ENCODE measurements at places on chromosomes 3 and 15.

DNA sequence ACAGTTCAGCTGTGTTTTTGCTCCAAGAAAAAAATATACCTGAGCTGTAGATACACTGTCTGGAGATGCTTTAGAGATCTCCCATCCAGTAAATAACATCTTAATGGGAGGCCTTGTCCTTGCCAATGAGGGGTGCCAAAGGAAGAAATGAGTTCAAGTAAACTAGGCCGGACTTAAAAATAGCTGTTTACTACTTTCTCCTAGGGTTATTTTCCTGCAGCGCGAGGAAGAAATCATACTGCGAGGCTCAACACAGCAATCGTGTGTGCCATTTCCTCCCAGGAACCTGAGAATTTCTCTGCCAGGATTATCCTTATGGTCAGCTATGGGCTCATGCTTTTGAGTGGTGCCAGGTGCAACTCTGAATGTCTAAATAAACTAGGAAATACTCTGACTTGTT lies 71.9 kb downstream of the CMTM8 start:
- peak; percentile 45 for DNase-seq

DNA sequence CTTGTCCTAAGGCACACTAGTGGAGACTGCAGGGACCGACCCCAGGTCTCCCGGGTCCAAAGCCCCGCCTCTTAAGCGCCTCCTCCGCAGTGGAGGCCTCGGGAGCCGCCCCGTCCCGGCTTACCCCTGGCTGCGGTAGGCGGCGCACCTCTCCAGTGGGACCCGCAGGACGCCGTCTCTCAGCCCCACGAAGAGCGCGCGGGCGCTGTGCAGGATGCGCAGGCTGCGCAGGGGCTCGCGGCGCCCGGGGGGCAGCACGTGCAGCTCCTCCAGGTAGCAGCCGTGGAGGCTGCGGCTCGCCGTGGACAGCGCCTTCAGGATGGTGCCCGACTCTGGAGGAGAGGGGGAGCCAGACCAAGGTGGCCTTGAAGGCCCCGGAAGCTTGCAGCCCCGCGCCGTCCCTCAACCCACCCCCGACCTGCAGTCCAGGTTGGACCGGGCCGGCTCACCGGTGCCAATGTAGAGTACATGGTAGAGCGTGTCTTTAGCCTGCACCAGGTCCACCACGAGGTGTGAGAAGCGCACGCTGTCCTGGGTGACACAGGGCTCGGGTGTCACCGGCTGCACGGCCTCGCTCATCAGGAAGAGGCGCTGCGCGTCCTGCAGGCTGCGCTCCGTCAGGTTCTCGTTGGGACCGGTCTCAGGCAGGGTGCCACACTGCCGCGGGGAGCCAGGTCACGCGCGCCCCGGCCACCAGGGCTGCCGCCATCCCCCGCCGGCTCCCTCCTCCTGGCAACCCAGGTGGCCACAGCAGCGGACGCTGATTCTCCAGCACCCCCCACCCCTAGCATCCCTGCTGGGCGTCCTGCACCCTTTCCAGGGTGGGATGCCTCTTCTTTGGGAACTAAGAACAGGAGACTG lies 105.5 kb downstream of the SEMA5B start:
- DNase-seq: no peak

GRCh38 chr3:127970966-127971592 lies 56.0 kb downstream of the KBTBD12 start:
- peak; percentile 52 for DNase-seq

DNA sequence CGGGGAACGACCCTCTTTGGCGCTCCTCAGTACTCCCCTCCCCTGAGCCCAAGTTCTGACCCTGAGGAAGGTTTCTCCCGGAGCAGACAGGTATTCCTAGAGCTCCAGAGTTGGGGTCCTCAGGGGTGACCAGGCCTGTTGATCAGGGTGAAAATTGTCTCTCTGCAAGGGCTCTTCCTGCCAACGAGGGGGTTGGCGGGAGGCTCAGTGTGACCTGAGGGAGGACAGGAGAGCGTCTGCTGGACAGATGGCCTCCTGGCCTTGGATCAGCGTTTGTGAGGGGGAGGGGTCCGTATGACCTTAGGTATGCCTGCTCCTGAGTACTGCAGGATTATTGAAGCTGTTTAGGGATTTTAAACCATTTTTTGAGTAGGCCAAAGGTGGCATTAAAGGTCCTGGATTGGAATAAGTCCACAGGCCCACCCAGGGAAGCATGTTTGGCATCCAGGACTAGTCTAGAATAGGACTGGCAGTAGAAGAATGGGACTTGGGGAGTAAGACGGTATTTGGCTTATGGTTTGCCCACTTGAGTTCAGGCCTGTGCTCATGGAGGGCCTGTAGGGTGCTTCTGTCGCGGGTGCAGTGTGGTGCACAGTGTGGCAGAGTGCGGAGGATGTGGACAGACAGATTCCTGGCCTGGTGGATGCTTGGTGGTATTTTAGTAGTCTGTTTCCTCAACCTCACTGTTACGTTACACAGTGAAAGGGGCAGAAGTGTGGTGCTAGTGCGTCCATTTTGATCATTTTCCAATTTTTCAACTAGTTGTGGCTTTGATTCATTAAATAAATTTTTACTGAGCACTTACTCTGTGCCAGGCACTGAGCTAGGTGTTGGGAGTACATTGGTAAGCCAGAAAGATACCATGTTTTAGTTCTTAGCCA lies 959 bp downstream of the ZNF592 start:
- DNase-seq: no peak

DNA sequence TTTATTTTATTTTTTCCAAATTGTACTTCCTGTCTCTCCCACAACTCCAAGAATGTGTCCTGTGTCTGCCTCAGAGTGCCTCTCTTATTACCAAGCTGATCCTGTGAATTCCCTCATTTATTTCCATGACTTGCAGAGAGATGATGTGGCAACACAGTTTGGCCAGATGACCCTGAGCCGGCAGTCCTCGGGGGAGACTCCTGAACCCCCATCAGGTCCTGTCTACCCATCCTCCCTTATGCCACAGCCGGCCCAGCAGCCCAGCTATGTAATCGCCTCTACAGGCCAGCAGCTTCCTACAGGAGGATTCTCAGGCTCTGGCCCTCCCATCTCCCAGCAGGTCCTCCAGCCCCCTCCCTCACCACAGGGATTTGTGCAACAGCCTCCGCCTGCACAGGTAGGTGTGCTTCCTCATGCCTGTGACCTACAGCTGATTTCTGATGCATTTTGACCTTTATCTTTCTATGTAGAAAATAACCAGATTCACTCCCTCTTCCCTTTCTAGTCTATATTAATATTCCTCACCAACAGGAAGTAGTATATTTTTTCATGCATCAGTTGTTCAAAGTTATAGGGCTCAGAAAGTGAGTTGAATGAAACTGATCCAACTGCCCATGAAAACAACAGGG lies 100.0 kb downstream of the ARPP21 start:
- no peak for DNase-seq

GRCh38 chr3:189688262-189688661 lies 57.1 kb downstream of the TP63 start:
- DNase-seq: no peak

- DNase-seq: no peak
Measured at GRCh38 chr3:38565339-38566214, 69.4 kb downstream of the EXOG start.

GRCh38 chr3:157914882-157915281 lies 191.3 kb downstream of the SHOX2 start:
- peak; percentile 22 for DNase-seq

GRCh38 chr3:71417791-71418190 lies 165.7 kb downstream of the FOXP1 start:
- no peak for DNase-seq

DNA sequence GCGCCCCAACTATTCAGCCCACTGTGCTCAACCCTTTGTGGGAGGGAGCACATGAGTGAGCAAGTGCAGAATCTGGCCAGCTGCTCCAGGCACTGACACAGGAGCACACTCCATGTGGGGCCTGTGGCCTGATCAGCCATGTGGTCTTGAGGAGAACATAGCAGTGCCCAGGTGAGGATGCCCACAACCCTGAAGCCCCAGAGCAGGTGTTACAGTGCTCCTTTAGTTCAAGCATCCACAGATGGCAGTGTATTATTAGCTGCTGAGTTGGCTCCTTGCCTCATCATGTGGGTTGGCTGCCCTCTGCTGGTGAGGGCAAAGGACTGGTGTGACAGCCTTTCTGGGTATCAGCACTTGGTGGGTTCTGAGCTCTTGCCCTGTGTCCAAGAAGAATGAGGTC lies 1588.2 kb downstream of the SI start:
- peak; percentile 33 for DNase-seq

- DNase-seq: no peak
Measured at GRCh38 chr15:100133001-100133400, 208.8 kb downstream of the ADAMTS17 start.

DNA sequence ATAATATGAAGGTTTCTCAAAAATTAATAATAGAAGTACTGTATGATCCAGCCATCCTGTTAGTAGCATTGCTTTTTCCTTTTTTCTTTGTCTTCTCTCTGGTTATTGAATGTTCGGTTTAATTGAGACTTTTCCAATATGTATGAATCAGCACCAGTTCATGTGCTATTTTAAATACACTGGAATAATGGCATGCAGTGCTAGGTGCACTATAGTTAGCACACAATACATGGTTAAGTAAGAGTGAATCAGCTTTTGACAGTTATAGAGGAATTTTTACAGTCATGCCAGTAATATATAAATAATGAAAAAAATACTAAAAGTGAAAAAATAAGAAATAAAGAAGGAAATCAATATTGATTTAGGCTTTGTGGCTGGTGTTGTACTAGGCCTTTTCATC lies 113.8 kb upstream of the STRIT1 start:
- DNase-seq: no peak

DNA sequence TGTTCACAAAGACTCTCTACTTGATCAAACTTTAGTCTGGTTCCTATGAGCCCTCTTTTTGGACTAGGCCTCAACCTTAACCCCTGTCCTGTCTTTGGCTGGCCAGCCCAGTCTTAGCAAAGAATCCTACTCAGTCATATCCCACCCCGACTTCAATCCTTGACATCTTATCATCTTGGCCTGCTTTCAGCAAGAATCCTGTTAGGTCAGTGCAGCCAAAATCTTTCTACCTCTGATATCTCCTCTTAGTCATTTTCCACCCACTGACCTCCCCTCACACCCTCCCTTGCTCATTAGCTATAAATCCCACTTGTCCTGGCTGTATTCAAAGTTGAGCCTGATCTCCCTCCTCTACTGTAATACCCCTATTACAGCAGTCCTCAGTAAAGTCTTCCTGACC lies 286.1 kb downstream of the MAGI1 start:
- no peak for DNase-seq

DNA sequence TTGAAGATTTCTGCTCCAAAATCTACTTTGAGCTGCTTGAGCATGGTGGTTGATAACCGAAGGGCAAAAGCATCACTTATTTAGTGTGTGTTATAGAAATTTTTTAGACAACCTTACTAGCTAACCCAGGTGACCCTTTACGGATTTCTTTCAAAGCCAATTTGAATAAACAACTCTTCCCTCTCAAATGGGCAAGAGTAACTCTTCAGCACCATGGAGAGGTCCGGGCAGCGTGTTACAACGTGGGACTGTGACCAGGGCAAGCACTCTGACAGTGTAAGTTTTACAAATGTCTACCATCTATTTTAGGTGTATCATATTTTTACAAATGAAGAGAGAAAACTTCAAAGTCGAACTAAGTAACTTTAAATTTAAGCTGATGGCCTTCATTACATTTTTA lies 471.8 kb downstream of the MFSD1 start:
- no peak for DNase-seq

DNA sequence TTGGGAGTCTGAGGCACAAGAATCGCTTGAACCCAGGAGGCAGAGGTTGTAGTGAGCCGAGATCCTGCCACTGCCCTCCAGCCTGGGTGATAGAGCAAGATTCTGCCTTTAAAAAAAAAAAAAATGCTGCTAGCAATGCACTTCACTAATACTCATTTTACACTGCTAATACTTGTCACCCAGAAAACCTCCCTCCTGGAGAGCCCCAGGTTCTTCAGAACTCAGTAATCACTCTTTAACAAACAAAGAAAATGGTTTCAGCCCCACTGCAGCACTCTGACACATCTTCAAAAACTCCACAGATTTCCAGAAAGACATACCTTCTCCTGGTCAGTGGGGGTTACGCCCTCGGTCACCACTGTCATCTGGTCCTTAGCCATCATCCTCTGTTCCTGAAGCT lies 366.7 kb downstream of the SHQ1 start:
- no peak for DNase-seq

DNA sequence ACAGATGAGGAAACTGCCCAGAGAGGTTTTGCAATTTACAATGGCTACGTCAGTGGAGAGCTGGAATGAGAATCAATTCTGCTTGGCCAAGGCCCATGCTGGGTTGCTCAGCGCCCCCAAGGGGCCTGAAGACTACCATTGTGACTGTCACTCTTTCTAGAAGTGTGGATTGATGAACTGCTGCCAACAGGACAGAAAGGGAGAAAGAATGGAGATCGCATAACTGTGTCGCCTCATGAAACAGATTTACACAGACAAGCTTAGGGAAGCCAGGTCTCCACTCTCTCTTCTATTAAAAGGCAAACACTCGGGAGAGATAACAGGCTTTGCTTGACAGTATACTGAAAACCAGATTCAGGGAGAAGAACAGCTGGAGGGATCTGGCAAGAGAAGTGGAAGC lies 160.0 kb downstream of the STT3B start:
- DNase-seq: no peak

Measured in NCI-H2029 (cell line).